ENCODE measurements at places on chromosomes 1 and 21.

DNA sequence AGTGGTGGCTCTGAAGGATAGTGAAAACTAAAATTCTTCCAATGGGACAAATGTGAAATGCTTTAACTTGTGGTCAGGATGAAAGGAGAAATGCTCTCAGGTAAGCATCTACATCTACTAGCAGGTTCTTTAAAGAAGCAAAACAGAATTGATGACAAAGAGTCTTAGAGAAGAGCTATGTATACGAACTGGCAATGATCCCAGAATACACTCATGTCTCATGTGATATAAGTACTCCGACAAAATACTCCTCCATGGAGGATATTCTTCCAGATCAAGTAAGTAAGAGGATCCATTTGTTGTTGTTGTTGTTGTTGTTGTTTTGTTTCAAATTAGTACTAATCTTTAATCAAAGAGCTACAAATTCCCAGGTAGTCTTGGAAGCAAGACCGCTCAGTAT lies 174.0 kb upstream of the ATP1B1 start:
- no peak for DNase-seq

GRCh38 chr1:17696417-17697301 lies 58.5 kb upstream of the ACTL8 start:
- DNase-seq: no peak

DNA sequence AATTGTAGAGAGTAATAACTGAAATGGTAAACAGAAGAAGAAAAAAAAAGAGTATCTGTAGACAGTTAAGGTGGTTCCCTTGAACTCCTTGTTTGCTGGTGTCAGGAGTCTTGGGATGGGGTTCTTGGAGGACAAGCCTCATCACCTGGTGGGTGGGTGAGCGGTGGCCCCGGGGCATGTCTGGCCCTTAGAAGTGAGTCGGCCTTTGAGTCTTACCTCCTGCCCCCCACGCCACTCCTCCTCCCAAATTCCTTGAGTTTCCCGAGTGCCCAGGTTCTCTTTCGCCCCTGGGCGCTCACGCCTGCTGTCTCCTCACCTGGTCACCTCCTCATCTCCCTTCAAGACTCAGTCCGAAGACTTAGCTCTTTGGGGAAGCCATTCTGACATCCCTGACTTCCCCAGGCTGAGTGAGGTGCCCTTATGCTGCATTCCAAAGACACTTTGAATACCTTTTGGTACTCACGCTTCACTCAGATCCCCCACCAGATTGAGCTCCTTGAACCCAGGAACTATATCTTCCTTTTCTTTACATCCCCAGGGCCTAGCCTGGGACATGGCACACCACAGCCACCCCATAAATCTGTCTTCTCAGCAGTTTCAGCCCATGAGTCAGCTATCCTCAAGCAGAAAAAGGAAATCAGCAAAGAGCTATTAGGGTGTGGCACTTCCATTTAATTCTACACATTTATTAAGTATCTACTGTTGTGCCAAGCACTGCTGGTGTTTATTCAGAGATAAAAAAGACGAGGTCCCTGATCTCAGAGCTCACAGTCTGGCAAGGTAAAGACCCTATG lies 13.5 kb upstream of the IKBKE start:
- no peak for DNase-seq

GRCh38 chr21:15199414-15200383 lies 134.9 kb upstream of the NRIP1 start:
- no peak for DNase-seq

GRCh38 chr1:224534731-224535130 lies 81.4 kb upstream of the CNIH3 start:
- DNase-seq: no peak

GRCh38 chr1:7975212-7975865 lies 13.8 kb downstream of the PARK7 start:
- DNase-seq: no peak

GRCh38 chr1:76340056-76340455 lies 265.5 kb downstream of the ST6GALNAC3 start:
- DNase-seq: no peak

DNA sequence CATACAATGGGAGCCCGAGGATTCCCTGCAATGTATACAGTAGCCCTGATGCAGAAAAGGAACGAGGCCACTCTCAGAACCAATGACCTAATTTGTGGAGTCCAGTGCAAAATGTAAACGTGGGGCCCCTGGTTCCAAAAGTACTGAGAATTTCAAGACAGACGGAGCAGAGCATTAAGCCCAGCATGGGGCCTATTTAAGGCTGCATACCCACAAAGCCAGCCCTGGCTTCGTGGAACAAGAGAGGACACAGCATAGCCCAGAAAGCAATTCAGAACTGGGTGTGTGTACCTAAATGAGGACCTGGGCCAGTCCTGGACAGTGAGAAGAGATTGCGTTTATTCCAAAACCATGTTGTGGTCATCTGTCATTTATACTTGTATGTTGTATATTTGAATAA lies 55.2 kb downstream of the MT1HL1 start:
- no peak for DNase-seq

DNA sequence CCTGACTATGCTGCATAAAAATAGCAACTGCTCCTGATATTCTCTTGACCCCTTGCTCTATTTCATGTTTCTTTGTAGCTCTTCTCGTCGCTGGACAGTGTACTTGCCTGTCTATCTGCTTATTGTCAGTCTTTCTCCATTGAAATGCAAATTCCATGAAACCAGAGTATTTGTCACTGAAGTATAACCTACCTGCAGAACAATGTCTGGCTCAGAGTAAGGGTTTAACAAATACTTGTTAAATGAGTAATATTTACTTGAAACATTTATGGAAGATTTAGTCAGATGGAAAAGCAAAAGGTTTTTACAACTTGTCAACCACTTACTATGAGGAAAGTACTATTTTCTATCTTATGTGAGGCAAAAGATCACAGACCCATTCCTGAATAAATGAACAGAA lies 19.9 kb upstream of the ERICH3 start:
- DNase-seq: no peak

Data from GM19239 (cell line).